ENCODE measurements at places on chromosomes 5 and 9. TPM values are rescaled to one million over a fixed set of nuclear protein-coding genes. Genes with fewer than 3 reads are reported as not detected.

GRCh38 chr5:174329738-174330137, 284.2 kb downstream of the NSG2 start:
- no peak for DNase-seq

GRCh38 chr9:20985851-20986600, 45.4 kb downstream of the HACD4 start:
- DNase-seq, result no peak

Gene CCT5
- total RNA-seq, result 762 TPM

Gene FBN2
- total RNA-seq, result 24.5 TPM

DNA sequence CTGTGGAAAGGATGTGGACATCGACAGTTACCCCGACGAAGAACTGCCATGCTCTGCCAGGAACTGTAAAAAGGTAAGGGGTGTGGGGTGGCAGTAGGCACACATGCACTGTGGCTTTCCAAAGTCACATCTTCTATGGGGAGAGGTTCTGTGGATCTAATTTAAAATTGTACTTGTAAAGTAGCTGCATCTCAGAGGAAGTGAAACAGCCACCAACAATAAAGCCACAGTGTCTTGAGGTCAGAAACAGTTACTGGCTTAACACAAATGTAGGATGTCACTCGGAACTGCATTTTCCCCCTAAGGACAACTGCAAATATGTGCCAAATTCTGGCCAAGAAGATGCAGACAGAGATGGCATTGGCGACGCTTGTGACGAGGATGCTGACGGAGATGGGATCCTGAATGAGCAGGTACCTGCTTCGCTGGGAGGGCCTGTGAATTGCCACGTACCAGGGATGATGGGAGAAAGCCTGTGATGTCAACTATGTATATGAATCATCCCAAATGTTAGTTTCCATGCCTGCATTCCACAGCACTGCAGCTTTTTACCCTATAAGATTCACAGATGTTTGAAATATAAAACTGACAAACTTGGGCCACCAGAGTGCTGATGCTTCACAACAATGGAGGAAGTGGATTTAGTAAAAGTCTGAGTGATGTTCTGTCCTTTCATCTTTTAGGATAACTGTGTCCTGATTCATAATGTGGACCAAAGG, 35.3 kb downstream of the THBS4 start:
- no peak for DNase-seq

Gene PHF24
- not detected for total RNA-seq

Data from renal cortical epithelial cell (primary cell).